ENCODE measurements at places on chromosomes 2 and 18.

- DNase-seq = no peak
Measured at GRCh38 chr2:232410238-232410900, 3.7 kb downstream of the ALPG start.

DNA sequence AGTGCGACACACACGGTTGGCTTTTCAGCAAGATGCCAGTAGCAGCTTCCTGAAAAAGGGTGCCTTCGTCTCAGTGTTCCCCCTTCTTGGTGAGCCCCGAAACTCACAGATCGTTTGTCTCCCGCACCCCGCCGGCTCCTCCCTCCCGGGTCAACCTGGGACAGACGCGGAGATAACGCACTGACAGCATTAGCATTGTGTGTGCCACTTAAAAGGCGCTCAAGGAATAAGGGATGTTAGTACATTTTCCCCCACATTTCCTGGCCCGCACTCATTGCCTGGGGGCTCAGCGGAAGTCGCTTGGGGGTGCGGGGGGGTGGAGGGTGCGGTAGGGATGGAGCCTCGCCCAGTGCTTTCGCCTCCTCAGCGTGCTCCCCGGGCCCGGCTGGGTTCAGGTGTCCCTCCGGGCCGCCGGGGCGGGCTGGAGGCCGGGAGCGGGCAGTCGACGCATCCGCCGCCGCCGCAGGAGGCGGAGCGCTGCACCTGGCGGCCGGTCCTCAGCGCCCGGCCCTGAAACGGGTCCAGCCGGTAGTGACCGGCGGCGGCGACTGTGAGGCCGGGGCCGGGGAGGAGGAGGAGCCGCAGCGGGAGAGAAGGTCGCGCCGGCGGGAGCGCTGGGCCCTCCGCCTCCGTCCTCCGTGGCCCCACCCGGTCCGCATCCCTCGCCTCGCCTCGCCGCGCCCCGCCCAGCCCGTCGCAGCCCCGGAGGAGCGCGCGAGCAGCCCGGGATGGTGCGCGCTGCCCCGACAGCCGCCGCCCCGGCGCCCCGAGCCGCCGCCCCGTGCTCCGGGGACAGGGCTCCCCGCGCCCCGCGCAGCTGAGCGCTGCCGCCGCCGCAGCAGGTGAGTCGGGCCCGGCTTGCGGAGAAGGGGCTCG, at the start of gene MFSD6:
Gene MFSD6, plus strand, starts transcription at position 694 of the 876 bp plus-strand sequence. CDS start 27,675 bp downstream, outside the sequence.
- peak; percentile 50 for DNase-seq

GRCh38 chr2:226002438-226002837, 602.9 kb downstream of the NYAP2 start:
- DNase-seq = no peak

DNA sequence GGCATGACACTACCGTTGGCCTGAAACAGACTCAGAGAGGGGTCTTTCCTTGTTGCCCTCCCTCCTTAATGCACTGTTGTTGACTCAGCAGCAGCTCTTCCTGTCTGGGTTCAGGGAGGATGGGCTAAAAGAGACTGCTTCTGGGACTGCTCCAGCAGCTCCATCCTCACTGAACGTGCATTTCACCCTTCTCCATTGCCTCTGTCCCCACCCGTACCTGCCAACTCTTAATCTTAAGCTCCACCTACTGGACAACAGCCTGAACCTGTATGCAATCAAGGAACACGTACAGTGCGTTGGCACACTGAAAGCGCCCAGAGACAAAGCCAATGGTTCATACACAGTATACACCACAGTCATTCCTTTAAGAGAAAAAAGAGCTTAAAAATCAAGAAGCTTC, 230.8 kb upstream of the RAB6C start:
- no peak for DNase-seq
